ENCODE measurements at places on chromosomes 3 and 15.

GRCh38 chr3:192417017-192417416, 310.3 kb downstream of the FGF12 start:
- DNase-seq, result no peak

DNA sequence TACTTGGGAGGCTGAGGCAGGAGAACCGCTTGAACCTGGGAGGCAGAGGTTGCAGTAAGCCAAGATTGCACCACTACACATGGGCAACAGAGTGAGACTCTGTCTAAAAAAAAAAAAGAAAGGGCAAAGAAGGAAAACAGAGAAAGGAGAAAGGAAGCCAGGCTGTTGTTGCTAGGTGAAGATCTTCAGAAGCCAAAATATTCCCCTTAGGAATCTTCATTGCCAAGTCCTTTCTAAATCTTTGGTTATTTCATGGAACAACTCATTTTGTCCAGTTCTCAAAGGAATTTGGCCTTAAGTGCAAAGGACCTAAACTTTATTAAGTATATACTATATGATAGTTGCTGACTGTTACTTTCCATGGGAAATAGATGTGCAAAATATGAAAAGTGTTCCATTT, 59.2 kb upstream of the OSBPL11 start:
- no peak for DNase-seq

- no peak for DNase-seq
These were observed 424 bp downstream of the EAF2 start for GRCh38 chr3:121835465-121835801.

DNA sequence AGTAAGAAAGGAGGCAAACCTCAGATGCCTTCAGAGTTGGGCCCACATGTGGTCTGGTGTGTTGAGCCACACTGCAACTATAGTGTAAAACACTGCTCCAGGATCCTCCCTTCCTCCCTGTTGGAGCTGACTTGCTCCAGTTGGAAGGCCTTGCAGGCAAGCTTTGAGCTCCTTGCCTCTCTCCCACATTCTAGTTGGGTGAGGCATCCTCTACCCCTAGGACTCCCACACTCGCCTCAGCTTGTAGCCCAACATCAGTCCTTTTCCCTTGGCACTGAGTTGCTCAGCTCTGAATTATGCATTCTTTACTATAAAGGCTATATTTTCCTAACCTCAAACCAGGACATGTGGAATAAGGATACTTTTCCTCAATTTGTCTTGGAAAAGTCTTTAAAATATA, 143.9 kb downstream of the NECTIN3 start:
- DNase-seq, result no peak

- no peak for DNase-seq
These were observed 40.5 kb downstream of the CCNL1 start for GRCh38 chr3:157119369-157119951.

DNA sequence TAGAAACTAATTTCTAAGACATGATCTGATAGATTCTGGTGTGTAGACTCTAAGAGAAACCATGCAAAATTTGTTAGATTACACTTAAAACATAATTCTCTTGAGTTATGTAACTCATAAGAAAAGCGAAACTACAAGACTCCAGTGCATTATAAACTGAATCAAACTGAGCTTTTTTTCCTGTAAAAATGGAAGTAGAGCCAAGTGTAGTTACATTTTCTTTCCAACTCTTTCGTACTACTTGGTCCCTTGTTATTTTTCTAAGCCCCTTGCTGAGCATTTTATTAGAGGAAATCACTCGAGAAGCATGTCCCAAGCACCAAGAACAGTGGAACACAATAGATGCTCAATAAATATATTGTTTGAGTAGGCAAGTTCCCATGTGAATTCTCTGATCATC, 130.2 kb downstream of the GADL1 start:
- DNase-seq, result no peak

- DNase-seq, result no peak
These were observed 23.6 kb upstream of the SSUH2 start for GRCh38 chr3:8668216-8668615.

DNA sequence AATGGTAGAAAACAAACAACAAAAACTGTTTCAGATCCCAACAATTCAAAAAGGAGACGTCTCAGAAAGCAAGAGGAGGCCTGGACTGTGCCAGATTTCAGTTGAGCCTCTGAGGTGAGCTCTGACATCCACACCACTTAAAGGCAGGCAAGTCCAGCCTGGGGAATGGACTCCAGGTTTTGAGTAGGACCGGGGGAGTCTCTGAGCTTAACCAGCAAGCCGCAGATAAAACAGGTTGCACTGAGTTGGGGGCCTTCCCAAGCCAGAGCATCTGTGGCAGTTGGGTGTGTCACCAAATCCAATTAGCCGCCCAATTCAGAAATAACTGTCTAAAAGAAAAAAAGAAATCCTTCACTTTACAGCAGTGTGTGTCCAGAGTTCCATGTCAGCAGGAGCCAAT, 54.7 kb downstream of the OXNAD1 start:
- DNase-seq, result no peak

GRCh38 chr3:151520105-151520504, 59.2 kb upstream of the IGSF10 start:
- no peak for DNase-seq

- DNase-seq, result no peak
These were observed 120.9 kb downstream of the ZMAT3 start for GRCh38 chr3:178950676-178951075.

Data from fibroblast of gingiva (primary cell).